ENCODE measurements at places on chromosomes 12 and 14.

DNA sequence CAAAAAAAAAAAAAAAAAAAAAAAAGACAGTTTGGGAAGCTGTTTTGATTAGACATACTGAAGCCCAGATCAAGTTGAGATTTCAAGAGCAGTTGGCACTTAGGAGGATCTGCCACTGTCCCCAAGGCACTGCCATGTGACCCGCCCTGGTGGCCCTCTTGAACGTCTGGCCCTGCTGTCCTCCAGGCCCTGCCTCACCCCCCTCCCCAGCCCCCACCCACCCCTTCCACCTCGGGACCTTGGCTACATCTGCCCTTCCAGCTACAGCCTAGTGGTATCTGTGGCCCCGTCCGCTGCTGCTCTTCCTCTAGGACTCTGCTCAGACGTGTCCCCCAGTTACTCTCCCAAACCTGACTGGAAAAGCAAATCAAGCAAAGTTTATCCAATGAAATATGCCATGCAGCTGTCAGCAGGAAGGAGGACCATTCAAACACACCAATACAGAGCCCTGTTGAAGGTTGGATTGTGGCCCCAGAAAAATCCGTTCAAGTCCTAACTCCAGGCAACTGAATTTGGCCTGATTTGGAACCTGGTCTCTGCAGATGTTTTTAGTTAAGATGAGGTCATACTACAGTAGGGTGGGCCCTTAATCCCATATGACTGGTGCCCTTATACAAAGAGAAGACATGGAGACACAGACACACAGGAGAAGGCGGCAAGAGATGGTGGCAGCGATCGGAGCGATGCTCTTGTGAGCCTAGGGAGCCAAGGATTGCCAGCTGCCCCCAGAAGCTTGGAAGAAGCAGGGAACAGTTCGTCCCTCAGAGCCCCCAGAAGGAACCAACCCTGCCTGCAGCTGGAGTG is 17.7 kb downstream of the SLC25A29 start:
- DNase-seq: no peak

DNA sequence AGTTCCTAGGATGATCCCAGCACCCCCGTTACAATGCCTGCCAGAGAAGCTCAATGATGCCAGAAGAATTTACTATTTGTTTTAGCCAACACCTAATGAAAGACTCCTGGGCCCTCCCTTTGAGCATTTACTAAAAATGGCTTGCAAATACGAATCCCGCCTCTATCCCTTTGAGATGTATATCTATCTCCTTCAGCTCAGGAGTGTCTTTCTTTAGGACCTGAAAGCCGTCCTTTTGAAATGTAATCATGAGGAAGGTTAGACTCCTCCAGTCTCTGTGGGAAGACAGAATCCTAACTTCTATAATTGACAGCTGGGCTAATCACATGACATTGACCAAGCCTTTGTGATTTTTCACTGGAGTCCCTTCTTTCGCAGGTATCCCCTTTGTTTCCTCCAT is 19.2 kb upstream of the DYNC1H1 start:
- DNase-seq: no peak

GRCh38 chr14:93943052-93943451 is 15.9 kb downstream of the FAM181A start:
- no peak for DNase-seq

- no peak for DNase-seq
Observed at GRCh38 chr14:68676511-68676943, 116.3 kb downstream of the ZFP36L1 start.

GRCh38 chr14:96627386-96627785 is 125.2 kb downstream of the PAPOLA start:
- no peak for DNase-seq

DNA sequence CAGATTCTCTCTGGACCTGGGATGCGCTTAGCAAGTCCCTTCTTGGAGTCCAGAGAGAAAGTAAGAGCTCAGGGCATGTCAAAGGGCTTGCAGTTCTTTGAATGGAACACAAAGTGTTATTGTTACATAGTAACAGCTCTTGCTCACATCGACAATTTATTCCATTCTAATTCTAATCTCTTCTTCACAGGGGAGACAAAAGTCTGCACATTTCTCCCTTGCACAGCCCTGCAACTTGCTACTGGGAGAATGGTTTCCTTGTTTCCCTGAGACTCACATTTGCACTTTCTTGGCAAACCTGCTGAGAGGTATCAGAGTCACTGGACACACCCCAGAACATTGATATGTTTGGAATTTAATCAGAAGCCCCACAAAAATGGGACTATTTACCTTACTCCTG is 209.9 kb upstream of the IGF1 start:
- no peak for DNase-seq

- no peak for DNase-seq
Observed at GRCh38 chr12:76422154-76422542, 73.9 kb upstream of the BBS10 start.

GRCh38 chr12:52879394-52880351 is 25.2 kb downstream of the KRT8 start:
- DNase-seq: no peak

- DNase-seq: no peak
Observed at GRCh38 chr12:113680868-113681267, 209.2 kb upstream of the LHX5 start.

GRCh38 chr12:49671031-49671765 is 36.0 kb downstream of the FMNL3 start:
- no peak for DNase-seq

GRCh38 chr14:79091381-79091963 is 921.3 kb downstream of the NRXN3 start:
- DNase-seq: no peak

- DNase-seq: no peak
Observed at GRCh38 chr12:28369483-28369882, 179.2 kb downstream of the CCDC91 start.

DNA sequence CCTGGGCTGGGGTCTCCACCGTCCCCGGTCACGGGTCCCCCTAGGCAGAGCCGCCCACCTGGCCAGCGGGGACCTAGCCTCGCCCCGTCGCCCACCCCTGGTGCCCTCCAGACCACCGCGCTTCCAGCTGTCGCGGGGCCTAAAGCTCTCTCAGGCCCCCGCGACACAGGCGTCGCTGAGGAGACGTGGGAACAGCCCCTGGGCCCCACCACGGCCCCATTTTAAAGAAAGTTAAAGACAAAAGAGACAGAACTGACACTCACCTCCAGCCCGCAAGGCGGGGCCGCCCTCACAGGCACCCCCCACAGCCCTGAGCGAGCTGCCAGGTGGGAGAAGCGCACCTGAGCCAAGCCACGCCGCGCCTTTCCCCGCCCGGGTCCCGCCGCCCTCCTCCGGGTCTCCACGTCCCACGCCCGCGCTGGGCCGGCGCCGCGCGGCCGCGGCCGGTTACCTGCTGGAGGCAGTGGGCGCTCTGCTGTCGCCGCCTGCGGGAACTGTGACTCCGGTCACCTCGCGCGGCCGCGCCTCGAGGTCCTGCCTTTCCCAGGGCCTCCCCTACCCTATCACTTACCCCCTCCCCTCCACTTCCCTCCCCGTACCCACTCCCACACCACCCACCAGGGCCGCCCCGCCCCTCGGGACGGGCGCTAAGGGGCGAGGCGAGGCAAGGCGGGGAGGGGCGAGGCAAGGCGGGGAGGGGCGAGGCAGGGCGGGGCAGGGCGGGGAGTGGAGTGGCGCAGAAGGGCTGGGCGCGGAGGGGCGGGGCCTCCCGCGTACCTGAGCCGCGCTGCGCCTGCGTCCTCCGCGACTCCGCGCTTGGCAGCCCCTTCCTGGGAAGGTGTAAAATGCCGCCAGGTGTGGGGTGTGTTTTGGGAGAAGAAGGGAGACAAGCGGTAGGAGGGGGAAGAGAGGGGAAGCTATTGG is 31.2 kb downstream of the TC2N start:
- DNase-seq: peak; percentile 84

DNA sequence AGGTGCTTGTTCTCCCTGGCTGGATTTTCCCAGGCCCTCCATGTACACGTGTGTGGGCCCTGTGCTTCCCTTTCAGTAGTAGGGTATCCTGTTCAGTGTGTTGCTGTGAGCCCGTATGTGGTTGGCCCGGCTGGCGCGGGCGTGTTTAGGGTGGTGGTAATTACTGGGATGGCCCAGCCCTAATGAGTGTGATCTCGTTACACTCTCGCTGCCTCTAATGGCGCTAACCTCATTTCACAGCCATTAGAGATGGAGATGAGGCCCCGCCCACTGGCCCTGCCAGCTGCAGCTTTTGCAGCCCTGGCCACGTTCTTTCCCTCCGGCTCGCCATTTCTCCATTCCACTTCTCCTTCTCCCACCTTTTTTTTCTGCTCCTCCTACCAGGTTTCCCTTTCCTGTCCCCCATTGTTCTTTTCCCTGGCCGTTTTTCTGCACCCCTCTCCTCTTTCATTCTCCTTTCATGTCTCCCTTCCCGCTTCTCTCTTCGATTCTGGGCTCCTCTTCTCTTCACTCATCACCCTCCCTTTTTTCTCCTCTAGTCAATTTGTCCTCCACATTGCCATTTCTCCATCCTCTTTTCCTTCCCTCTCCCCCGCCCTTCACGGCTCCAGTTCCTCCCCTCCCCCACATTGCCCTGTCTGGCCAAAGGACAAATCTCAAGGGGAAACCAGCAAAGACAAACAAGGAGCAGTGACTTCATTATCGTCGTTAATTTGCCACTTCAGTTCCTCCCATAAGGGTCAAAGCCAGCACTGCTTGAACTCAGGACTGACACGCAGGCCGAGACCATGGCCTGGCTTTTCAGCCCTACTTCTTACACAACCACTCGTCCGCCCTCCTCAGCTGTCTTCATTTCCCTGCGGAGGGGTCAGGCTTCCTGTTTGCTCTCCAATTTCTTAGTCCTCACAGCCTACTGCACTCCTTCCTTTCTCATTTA is 6.8 kb downstream of the ZFHX2 start:
- DNase-seq: no peak

GRCh38 chr14:38710881-38711280 is 392.2 kb downstream of the SEC23A start:
- no peak for DNase-seq

DNA sequence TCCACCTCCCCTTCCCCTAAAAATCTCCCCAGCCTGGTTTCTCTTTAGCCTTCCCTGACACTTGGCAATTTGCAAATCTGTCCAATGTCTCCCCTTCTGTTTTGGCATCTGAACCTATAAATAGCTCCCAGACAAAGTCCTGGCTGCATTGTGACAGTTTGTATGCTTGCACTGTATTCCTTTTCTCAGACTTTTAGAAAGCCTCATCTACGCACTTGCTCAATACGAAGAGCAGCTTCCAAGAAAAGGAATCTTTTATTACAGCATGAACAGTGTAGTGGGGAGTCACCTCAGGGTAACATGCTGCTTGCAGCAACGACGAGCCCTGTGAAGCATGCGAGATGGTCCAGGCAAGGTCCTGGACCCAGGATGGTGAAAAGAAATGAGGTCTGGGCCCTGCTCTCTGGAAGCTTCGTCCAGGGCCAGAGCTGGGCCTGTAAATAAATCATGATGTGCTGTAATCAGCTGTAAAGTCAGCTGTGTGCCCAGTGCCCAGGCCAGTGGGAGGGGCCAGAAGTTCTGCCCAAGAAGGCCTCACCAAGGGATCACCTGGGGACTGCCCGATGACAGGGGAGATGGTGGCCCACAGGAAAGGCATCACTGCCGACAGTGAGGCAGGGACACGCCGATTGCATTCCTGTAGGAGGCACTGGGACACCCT is 88.3 kb downstream of the RIN3 start:
- no peak for DNase-seq

DNA sequence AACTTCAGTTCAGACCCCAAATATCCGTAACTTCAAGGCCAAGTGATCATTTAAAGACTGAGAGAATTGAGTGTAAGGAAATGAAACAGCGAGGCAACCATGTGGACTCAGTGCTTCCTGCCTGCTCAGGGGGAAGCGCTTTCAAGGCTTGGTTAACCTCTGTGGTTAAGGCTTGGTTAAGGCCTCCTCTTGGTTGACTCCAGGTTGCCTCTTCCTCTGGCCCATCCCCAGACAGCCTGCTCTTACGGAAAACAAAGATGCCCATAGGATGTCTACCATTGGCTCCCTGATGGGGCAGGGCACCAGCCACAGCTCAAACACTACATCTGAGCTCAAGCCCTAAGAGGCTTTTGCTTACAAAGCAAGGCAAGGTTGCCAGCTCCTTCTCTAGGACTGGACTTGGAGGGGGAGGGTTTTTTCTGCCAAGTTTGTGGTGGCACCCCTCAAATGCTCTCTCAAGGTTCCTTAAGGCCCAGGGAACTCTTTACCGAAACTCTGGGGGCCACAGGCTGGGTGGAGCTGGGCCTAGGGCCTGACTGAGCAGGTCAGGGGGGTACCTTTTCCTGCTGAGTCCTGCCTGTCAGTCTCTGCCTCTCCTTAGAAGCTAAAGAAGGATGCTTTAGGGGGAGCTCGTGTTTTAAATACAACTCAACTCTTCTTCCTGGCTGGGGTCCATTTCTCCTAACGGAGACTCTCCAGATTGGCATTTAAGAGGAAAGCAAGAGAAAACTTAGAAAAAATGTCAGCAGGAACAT is 13.7 kb downstream of the COL2A1 start:
- no peak for DNase-seq

- no peak for DNase-seq
Observed at GRCh38 chr14:105271224-105271890, 23.0 kb downstream of the BTBD6 start.
